CD4-positive, alpha-beta T cell treated with Interleukin-6 at 100 ng/mL for 8 hours (primary cell): ENCODE measurements at places on chromosomes 7 and 10.

- DNase-seq: no peak
Measured at GRCh38 chr10:130400890-130401289, 264.7 kb downstream of the GLRX3 start.

DNA sequence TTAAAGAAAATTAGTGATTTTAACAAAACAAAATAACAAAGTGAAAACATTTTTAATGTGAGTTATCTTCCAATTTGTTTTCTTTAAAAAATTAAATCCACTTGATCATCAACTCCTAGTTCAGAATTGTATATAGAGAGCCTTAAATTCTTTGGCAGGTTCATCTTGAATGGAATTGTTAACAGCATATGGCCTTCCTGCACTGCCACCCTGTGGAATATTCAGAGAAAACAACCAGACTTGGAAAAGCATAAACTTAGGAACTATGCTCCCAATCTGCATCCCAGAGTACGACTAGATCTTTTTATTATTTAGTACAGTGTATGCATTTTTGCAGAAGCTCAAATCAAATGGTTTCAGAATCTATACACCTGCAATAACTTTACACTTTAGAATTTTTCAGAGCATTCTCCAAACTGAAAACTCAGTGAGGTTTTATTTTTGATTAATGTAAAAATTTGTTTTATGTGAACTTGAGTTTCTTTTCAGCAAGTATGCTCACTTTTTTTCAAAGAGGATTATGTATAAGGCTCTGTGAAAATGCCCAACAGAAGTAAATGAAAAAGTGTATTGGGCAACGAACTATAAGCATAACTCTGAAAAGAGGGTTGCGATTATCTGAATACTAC, 44.9 kb upstream of the ANK3 start:
- DNase-seq: no peak

GRCh38 chr10:125017547-125018298, 75.8 kb downstream of the ZRANB1 start:
- no peak for DNase-seq

DNA sequence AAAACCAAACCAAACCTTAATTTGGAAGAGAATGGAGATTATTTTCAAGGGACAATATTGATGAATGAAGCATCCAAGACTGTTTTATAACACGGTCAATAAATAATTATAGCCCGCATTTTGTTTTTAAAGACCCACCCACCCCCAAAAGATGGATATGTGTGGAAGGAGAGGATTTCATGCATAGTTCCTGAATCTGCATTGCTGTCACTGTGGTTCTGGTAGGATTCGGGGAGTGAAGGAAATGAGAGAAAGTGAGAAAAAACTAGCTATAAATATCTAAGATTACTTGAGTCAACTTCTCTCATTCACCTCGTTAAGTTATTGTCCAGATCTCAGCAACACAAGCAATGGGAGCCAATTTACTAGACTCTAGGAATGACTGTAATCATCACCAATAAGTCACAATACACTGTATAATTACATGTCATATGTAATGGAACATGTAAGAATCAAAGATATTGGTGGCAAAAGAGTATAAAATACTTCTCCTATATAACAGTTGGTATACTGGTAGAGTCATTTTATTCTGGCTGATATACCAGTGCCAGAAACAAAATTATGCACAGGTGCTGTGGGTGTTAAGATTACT, 30.2 kb downstream of the NAMPT start:
- DNase-seq: no peak

DNA sequence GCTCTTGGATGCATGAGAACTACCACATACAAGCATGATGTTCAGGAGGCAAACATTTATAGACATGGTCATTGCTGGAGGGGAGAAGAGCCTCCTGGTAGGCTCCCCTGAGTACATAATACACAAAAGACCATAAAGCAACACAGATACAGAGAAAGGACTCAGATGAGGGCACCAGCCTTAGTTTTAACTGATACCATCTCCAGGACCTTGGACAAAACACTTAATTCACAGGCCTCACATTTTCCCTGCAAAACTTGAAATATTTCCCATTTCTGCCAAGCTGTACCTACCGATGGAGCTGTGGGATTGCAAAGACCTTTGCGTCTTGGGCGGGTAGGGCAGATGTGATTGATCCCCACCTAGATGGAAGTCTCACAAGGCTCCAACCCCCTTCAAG, 16.7 kb upstream of the ZNF488 start:
- no peak for DNase-seq

DNA sequence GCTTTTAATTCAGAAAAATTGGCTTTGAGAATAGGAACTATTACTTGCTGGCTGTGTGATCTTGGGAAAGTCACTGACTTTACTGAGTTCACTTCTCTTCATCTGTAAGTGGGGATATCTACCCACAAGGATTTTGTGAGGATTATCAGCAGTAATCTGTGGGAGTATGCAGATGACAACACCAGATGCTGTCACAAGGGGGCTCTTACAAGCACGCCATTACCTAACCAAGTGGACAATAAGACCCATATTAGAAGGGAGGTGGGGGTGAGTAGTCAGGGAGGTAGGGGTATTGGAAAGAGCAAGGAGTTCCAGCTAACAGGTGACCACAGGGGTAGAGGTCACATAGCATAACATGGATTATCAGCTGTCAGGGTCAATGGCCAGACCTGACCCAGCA, 569.4 kb downstream of the SUGCT start:
- DNase-seq: no peak

DNA sequence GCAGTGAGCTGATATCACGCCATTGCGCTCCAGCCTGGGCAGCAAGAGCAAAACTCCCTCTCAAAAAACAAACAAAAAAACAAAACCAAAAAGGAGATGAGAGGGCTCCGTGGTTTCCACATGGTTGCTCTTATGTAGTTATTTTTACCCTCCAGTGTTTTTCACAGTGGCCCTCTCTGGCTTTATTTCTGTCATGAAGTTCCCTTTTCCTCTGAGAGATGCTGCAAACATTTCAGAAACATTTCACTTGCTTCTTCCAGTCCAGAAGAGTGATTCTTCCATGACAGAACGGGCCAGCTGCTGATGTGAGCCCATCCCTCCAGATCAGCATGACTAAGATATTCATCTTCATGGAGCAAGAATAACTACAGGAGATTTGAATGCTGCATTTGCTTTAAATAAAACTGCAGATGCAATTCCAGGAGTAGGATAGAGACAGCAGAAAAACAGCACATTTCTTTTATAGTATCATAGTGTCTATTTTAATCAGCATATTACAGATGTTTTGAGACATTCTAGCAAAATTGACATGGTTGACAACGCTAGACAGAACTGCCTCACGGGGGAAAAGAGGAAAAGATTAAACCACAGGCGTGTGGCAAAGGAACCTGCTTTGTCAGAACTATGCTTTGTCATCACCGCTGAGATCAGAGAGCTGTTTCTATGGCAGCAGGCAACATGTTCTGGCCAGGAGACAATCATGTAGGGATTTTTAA, 40.3 kb downstream of the NRCAM start:
- DNase-seq: no peak

DNA sequence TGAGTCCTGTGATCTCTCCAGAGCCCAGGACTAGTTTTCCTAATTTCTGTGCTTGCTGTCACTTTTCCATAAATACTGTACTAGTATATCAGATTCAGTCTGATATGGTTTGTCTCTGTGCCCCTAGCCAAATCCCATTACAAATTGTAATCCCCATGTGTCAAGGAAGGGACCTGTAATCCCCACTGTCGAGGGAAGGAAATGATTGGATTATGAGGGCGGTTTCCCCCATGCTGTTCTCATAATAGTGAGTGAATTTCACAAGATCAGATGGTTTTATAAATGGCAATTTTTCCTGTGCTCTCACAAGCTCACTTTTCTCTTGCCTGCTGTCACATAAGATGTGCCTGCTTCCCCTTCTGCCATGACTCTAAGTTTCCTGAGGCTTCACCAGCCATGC, 54.8 kb upstream of the IFRD1 start:
- DNase-seq: no peak

- peak; percentile 69 for DNase-seq
Measured at GRCh38 chr10:101780818-101781654, 2.2 kb downstream of the NPM3 start.

GRCh38 chr10:114323023-114323422, 81.3 kb downstream of the AFAP1L2 start:
- no peak for DNase-seq

DNA sequence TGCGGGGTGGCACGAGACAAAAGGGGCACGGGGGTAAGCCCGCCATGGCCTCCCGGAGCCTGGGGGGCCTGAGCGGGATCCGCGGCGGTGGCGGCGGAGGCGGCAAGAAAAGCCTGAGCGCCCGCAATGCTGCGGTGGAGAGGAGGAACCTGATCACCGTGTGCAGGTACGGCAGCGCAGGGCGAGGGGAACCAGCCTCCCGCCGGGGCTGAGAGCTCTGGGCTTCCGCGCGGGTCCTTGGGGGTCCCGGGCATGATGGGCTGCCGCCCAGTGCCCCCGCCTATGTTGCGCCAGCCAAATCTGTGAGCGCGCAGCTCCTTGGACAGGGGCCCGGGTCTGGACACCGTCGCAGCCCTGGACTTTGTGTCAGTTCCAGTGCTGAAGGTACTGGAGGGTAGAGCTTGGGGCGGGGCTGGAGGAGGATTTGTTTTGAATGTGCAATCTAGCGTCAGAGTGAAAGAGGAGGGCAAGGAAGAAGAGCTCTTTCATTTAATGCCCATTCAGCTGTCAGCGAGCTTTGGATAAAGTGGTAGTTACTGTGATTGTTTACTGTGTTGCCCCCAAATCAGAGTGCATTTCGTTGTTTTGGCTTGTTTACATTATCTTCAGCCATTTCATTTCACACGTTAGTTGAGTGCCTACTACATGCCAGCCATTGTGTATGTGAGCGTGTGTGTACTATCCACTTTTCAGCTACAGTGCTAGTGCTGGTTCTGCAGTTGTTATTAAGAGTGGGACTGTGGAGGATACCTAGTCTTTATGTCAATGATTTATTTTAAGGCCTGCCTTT, 777 bp downstream of the RUNDC3B start:
- no peak for DNase-seq

DNA sequence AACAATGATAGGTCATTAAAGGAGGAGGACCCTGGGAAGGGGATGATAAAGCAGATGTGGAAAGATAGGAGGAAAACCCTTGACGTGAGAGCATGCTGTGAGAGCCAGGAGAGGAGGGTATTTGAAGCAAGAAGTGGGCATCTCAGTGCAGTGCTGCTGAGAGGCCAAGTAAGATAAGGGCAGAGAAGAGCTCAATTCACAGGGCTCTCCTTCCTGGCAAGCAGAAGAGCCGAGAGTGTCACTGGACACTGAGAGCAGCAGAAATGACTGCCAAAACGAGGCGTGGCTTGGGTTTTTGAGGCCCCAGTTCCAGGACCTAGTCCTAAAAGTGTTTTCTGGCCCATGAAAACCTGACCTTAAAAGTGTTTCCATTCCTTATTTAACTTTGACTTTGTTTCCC, 213.5 kb downstream of the LHFPL3 start:
- DNase-seq: no peak

GRCh38 chr10:76177936-76178335, 746.5 kb downstream of the LRMDA start:
- DNase-seq: no peak

DNA sequence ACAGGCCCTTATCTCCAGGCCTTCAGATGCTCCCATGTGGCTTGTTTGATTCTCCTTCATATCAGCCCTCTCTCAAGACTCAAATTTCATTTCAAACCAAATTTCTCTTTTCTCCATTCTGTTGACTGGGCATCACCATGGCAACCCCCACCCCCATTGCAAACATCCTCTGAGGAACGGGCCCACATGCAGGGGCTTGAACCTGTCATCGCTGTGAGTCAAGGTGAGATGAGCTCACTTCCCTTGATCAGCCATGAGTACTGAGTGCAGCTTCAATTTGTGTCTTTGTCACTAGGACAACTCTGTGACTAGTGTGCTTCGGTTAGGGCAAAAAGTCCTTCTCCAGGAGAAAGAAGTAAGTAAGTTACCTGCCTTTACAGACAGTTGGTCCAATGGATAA, 41.9 kb downstream of the CALML3 start:
- no peak for DNase-seq

DNA sequence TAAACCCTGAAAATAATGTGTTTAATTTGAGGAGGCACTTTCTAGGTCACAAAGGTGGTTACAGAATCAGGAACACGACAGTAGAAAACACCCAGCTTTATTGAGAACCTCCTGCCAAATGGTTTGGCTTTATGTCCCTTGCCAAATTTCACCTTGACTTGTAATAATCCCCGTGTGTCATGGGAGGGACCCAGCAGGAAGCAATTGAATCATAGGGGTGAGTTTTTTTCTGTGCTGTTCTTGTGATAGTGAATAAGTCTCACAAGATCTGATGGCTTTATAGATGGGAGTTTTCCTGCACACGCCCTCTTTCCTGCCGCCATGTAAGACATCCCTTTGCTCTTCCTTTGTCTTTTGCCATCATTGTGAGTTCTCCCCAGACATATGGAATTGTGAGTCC, 193.8 kb upstream of the KLF6 start:
- DNase-seq: peak; percentile 48

- DNase-seq: peak; percentile 37
Measured at GRCh38 chr7:87369216-87369615, 23.8 kb downstream of the CROT start.

DNA sequence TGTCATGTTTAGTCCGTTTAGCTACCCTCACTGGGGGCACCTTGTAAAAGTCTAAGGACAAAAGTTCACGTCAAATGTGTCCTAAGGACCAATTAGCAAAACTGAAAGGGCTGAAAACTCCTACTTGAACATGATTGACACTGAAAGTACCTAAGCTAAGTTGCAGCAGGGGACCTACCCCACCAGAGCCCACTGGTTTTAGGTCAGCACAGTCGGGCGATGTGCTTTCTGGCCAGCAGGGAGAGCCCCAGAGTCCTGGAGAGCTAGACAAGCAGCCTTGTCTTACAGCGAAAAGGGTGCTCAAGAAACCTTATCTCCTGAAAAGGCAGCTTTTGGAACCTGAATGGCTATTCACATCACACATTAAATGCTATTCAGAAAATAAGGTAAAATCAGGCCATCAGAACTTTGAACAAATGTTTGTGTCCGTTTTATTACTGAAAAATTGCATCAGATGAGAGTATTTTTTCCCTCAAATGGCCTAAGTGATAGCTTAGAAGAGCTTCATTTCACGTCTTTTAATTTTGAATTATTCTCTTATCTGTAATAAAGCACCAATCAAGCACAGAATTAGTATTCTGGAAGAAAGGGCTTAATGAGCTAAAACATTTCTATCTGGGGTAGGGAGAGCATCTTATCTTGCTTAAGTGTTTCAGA, 52.2 kb upstream of the MKI67 start:
- DNase-seq: peak; percentile 35

- DNase-seq: no peak
Measured at GRCh38 chr7:92615861-92616260, 25.7 kb upstream of the FAM133B start.

- no peak for DNase-seq
Measured at GRCh38 chr7:72793791-72794190, 34.2 kb downstream of the TYW1B start.

DNA sequence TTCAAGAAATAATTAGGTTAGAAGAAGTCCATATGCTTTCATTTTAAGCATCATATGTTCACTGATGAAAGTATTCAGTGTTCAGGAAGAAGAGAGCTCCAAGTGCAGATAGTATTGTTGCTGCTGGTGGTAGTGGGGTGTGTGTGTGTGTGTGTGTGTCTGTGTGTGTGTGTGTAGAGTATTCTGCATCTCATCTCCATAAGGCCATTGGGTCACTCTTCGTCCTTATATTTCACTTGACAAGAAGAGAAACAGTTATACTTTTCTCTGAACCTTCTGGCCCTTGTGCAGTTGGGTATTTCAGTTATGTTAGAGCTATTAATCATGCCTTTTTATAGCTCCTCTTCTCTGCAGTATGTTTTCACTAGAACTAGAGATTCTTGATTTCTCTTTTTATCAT, 26.2 kb downstream of the ADAM22 start:
- no peak for DNase-seq

GRCh38 chr7:129768614-129769399, 157.3 kb downstream of the NRF1 start:
- DNase-seq: no peak

GRCh38 chr10:113103131-113103840, 153.2 kb downstream of the TCF7L2 start:
- DNase-seq: no peak
